HFFc6 (cell line): ENCODE measurements at places on chromosomes 1 and 21. TPM values are rescaled to one million over a fixed set of nuclear protein-coding genes. Genes with fewer than 3 reads are reported as not detected.

DNA sequence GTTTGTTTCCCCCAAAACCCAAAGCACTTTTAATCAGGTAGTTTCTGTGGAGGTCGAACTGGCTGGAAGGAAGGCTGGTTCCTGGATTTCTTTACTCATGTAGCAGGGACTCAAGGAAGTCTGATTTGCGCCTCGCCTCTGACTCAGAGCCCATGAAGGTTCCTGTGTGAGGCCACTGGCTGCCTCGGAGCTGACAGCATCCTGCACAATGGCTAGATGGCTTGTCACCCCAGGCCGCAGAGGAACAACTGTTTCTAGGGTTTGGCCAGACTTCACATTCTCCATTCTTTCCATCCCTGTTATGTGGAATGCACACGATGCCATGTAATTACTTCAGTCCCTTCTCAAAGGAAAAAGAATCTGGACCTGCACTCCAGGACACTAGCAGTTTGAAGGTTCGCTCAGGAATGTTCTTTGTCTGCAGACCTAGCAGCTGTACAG lies 39.1 kb upstream of the PRSS38 start:
- H3K36me3 ChIP-seq, result peaks cover 4% of the 10 kb centered on the region
- peak overlapping the region; percentile 61 for H3K4me3 ChIP-seq
- peak overlapping the region; percentile 95 for H3K27ac ChIP-seq
- no peaks in the 10 kb centered on the region for H3K27me3 ChIP-seq
- DNase-seq, result peak; percentile 84

DNA sequence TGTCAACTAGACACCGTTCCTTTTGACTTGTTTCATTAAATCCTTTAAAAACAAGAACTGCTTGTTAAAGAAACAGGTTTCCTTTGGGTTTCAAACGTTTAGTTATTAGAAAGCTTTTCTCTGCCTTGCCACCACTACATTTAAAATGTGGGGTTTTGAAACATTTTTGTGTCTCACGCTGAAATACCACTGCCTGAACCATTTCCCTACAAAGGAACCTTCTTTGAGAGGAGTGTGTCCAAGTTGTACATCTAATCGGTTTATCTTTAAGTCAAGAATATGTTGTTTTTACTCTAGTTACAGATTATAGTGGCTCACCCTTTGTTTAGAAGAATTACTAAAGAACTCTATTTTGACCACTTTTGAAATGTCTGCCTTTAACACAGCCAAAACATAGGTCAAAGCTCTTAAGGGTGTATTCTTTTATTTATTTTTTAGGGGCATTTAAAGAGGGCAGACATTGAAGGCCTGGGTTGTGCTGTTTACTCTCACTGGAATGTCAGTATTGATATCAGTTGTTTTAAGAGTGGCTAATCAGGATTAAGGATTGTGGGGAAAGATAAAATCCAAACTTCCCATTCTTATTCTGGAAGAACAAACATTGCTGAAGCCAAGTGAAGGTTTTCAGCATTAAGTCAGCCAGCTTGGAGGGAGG lies 143.4 kb downstream of the GALNT2 start:
- no peak overlapping the region for H3K4me3 ChIP-seq
- H3K4me1 ChIP-seq, result peaks cover 54% of the 10 kb centered on the region
- no peaks in the 10 kb centered on the region; the same call in 1 of the 2 replicates for H3K27me3 ChIP-seq
- no peak for DNase-seq
- H3K36me3 ChIP-seq, result peaks cover 14% of the 10 kb centered on the region

GRCh38 chr1:153805042-153805745 lies 30.0 kb downstream of the SLC27A3 start:
- peak overlapping the region; percentile 82 for H3K27ac ChIP-seq
- DNase-seq, result peak; percentile 91
- H3K4me3 ChIP-seq, result peak overlapping the region; percentile 32

DNA sequence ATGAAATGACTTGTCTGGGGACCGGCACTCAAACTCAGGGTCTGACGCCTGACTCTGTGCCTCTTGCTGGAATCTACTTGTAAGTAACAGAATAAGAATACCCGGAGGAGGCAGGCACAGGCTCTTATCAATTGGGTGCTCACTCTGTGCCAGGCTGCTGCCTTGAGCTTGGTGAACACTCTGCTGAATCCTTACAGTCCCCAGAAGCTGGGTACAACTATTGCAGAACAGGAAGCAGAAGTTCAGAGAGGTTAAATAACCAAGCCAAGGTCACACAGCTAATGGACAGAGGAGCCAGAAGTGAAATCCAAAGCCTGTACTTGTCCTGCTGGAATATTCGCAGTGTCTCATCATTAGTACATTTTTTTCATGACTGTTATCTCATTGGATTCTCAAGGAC lies 86.0 kb downstream of the EPHB2 start:
- H3K4me1 ChIP-seq, result peaks cover 12% of the 10 kb centered on the region; the same call in 1 of the 2 replicates
- H3K27me3 ChIP-seq, result peaks cover 6% of the 10 kb centered on the region
- no peak overlapping the region for H3K4me3 ChIP-seq

- H3K4me1 ChIP-seq, result no peaks in the 10 kb centered on the region
- no peaks in the 10 kb centered on the region for H3K36me3 ChIP-seq
- no peak overlapping the region for H3K27ac ChIP-seq
- DNase-seq, result no peak
Measured at GRCh38 chr1:212586206-212587015, 22.1 kb upstream of the ATF3 start.

GRCh38 chr1:20574686-20575540 lies 14.0 kb upstream of the CDA start:
- H3K27me3 ChIP-seq, result peaks cover 18% of the 10 kb centered on the region
- H3K4me3 ChIP-seq, result no peak overlapping the region
- H3K4me1 ChIP-seq, result peaks cover 43% of the 10 kb centered on the region
- peak; percentile 64 for DNase-seq
- peaks cover 5% of the 10 kb centered on the region; the same call in 1 of the 2 replicates for H3K36me3 ChIP-seq
- H3K27ac ChIP-seq, result no peak overlapping the region; the same call in 1 of the 2 replicates

The PADI4 gene
- total RNA-seq, result not detected in 3 replicates

The TRIM46 gene
- 5.1 and 7.0 TPM in 2 replicates for total RNA-seq

The STIL gene
- 7.8 to 13.6 TPM (median 12.9 TPM) in 3 replicates for total RNA-seq

The ATXN7L2 gene
- 6.6 to 7.6 TPM (median 6.6 TPM) in 3 replicates for total RNA-seq
